ENCODE measurements at places on chromosomes 2 and 18.

DNA sequence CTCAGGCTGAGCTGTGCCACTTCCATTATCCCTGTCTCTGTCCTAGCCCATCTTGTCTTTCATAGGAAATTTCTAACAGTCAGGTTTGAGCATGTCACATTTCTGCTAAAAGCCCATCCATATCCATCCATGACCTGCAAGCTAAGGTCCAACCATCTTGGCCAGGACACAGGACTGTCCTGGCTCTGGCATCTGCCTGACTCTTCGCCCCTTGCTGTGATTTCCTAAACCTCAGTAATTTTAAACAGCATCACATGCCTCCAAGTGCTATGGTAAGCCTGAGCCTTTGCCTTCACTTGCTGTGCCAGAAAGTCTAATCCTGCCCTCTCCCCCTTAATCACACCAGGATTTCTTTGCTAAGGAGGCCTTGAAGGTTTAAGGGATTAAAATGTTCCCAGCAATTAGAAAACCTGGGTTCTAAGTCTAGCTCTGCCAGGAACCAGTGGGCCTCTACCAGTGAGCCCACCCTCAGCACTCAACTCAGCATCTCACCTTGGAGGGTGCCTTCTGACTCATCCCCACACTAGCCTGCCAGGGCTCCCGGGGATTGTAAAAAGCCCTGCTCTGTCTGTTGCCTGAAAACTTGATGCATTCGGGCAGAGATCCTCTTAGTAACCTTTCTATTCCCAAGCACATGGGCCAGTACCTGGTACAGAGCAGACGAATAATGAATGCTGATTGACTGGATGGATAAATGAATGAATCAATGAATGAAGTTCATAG is 411.0 kb downstream of the LRATD1 start:
- no peak for DNase-seq

DNA sequence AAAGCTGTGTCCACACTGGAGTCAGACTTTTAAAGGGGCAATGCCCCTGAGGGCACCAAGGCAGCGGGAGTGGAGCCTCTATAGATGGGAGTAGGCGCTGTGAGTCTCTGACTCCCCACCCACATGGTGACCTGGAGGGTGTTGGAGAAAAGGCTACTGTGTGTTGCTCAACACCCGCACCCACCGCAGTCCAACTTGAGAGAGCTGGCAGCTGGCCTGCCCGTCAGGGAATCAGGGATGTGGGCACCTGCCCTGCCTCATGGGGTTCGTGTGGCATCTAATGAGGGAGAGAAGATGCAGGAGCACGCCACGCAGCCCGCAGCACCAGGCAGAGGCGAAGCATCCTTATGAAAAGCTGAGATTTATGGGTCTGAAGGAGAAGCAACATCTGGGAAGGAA is 84.2 kb downstream of the KLHL29 start:
- DNase-seq, result no peak

GRCh38 chr2:38716185-38716584 is 35.0 kb downstream of the SRSF7 start:
- no peak for DNase-seq

- DNase-seq, result no peak
Observed at GRCh38 chr2:200575957-200576356, 9.9 kb upstream of the AOX1 start.

DNA sequence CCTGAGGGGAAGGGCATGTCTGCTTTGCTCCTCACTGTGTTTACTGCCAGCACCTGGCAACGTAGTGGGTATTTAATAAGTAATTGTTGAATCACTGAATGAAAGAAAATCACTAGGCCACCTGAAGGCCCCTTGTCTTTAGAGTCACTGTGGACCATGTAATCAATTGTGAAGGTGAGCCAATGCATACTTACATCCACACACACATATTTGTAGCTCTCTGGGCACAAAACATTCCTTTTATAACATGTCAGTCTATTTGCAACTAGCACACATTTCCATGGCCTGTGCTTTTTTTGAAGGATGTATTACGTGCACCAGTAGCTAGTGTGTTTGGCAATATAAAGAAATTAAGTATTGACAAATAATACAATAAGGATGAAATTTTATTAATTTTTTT is 11.2 kb downstream of the ATP8B1 start:
- no peak for DNase-seq

GRCh38 chr2:151363709-151364108 is 6.3 kb downstream of the TNFAIP6 start:
- no peak for DNase-seq

- no peak for DNase-seq
Observed at GRCh38 chr2:106948540-106948939, 62.6 kb upstream of the ST6GAL2 start.

GRCh38 chr2:182744490-182744889 is 28.4 kb downstream of the DNAJC10 start:
- DNase-seq, result no peak

DNA sequence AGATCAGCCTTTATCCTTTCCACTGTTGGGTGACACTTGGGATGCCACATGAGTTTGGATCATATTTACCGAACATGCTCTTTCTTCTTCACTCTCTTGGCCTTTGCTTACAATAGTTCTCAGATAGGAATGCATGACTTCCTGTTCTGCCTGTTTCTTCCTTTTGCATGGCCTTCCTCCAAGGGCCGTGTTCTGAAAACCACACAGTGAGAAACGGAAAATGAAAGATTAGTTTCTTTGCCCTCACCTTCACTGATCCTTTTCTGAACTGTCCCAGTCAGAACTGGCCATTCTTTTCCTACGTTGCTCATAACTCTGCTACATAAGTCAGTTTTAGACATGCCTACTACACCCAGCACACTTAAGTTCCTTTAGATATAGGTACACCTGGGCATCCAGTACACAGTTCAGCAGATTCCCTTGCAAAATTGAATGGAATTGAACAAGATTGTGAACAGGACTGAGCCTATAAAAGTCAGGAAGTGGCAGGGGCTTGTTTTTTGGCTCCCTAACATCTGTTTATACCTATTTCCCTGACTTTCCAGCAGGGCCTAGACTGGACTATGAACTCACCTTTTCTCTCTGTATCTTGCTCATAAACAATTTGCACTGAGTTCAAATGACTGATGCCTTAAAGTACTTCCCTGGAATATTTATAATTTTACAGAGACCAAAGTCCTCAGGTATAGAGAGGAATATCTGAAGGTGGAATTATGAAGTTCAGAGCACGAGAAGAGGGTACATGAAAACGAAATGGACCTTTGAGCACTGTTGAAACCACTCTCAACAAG is 186.4 kb upstream of the ST6GAL2 start:
- DNase-seq, result no peak

DNA sequence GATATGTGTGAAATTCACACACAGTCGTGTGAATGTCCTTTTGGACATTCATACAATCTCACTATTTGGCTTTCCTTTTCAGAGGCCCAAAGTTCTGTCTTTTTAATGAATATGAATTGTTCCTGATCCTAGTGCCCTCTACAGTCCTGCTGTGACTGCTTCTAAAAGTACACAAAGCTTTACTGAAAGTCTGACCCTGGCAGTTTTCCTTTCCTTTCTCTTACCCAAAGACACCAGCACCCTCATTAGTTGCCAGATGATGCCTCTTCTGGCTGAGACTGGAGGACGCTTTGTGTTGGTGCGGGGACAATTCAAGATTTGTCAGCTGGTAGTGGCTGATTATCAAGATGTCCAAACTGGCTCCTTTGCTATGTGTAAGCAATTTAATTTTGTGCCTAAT is 81.8 kb upstream of the CDCA7 start:
- DNase-seq, result no peak

GRCh38 chr2:212723226-212723625 is 184.6 kb upstream of the ERBB4 start:
- DNase-seq, result peak; percentile 24

DNA sequence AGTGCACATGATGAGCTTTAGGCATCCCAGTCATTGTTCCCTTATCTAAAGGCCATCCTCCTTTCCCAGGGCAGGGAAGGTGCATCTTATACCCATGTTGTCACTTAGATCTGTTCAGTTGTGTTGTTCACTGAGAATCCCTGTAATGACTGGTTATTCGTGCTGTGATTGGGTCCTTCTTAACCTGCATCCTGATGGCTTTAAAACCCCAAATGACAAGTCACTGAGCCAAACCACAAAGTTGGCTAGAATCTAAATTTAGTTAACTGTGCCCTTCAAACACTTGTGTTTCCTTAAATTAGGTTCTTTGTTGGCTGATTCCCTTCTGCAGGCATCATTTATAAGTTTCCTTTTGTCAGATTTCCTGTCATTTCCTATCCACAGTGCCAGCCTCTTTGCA is 58.5 kb upstream of the SLC16A14 start:
- DNase-seq, result no peak

DNA sequence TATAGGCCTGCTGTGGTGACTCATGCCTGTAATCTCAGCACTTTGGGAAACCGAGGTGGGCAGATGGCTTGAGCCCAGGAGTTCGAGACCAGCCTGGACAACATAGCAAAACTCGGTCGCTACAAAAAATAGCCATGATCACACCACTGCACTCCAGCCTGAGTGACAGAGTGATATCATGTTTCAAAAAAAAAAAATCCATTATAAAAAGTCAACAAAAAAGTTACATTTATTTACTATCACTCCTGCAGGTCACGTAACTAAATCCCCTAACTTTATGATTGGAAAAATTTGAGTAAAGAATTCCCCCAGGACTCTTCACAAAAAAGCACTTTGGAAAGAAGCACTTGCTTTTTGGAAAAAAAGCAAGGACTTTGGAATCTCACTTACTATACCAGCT is 46.4 kb upstream of the AGPS start:
- DNase-seq, result no peak

DNA sequence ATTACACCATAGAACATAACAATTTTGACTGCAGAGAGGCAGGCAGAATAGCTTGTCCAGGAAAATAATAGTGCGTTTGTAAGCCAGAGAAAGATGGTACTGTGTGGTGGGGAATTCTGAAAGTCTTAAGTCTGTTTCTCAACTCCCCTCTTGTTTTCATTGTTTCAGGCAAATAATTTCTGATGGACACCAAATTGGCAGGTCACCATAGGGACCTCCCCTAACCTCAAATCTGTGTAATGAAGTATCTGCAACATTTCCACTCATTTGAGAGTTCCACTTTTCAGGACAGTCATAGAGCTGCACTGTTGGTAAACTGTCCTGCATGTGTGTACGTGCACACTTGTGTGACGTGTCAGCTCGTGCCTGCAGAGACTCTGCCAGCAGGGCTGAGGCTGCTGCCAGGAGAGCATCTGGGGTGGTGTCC is 195.6 kb downstream of the AGAP1 start:
- no peak for DNase-seq

- DNase-seq, result peak; percentile 53
Observed at GRCh38 chr2:238720232-238720672, 127.6 kb upstream of the TWIST2 start.

DNA sequence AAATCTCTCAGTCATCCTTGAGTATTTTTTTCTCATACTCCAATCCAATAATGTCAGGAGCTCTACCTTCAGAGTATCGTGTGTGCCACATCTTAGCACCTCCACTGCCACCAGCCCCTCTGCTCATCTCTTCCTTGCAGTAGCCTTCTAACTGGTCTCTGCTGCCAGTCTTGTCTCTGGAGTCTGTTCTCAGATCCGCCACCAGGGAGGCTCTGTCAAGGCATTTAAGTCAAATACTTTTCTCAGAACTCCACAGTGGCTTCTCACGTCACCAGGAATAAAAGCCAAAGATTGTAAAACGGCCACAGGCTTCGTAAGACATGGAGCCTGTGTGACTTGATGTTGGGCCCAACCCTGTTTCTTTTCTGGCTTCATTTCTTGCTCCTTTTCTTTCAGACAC is 7.1 kb downstream of the UNC50 start:
- DNase-seq, result no peak

DNA sequence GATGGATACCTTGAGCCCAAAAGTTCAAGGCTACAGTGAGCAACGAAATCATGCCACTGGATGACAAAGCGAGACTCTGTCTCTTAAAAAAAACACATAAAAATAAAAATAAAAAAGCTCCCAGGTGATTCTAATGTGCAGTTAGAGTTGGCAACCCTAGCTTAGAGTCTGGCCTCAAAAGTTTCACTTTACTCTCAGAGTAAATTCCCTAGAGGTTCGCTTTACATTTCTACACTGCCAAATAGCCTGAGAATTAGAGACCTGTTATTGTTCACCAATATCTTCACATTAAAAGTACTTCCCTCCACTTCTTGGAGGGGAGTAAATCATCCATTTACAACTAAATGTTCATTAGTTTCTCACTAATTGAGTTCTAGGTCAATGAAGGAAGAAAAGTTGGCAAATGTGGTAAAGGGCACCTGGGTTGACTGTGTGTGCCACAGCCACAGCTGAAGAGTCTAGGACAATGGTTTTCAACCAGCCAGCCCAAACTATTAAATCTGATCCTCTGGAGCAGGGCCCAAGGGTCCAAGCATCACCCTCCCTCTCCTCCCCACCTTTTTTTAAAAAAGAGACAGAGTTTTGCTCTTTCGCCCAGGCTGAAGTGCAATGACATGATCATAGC is 15.2 kb upstream of the TMEM37 start:
- no peak for DNase-seq

DNA sequence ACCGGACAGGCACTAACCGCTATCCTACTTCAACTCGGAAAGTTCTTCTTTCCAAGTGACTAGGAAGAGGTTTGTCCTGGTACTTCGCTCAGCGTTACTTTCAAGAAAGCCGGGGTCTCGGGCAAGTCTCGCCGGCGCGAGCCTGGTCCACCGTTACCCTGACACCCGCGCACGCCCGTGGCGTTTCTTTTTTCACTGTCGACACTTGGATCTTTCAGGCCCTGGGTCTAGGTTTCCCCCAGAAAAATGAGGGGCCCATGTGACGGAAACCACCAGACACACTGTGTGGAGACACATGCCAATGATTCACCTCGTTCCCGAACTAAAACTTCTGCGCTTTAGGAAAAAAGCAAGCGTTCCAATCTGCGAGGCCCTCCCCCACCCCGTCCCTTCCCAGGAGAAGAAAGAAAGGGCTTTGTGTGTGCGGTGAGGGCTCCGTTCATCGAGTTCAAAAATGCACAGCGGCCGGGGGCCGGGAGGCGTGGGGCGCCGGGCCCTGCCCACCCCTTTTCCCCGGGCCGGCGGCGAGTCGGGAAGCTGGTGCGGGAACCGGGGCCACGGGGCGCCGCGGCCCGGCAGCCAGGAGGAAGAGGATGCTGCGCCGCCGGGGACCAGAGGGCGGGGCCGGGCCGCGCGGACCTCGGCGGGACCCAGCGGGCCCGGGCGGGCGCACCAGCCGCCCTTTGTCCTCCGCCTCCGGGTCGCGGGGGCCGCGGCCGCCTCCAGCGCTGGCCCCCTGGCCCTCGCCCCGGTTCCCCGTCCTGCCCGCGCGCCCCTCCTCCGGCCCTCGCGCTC is 2.6 kb downstream of the ZNF521 start:
- no peak for DNase-seq

- no peak for DNase-seq
Observed at GRCh38 chr18:45755934-45756333, 32.0 kb downstream of the SLC14A1 start.

DNA sequence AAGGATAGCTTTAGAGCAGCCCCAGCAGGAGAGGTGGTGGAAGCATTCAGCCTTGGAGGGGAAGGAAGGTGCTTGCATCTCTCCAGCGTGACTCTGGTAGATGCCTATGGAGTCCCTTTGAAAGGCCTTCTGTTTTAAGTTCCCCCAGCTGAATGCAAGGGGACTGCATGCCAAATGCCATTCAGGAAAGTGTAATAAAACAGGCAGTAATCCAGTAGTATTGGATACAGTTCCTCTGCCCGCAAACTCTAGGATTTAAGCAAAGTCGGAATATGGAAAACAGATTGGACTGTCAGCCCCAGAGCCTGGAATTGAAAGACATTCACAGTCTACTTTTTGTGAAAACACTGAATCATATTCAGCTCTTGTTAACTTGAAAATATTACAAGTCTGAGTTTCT is 125.2 kb upstream of the GAREM1 start:
- no peak for DNase-seq

Measured in activated naive CD8-positive, alpha-beta T cell treated with anti-CD3 and anti-CD28 coated beads for 36 hours (primary cell).